ENCODE measurements at places on chromosomes 7 and 10.

GRCh38 chr7:95470452-95470851, 15.3 kb upstream of the ASB4 start:
- no peaks in the 10 kb centered on the region for H3K36me3 ChIP-seq
- H3K27ac ChIP-seq: no peak overlapping the region
- DNase-seq: no peak

- no peak overlapping the region for H3K4me3 ChIP-seq
- H3K4me1 ChIP-seq: peaks cover 3% of the 10 kb centered on the region
- H3K27me3 ChIP-seq: peaks cover 84% of the 10 kb centered on the region
- no peak for DNase-seq
Observed at GRCh38 chr10:117534321-117535297, 7.9 kb upstream of the EMX2 start.

- peaks cover 8% of the 10 kb centered on the region for H3K27me3 ChIP-seq
- DNase-seq: no peak
- peaks cover 6% of the 10 kb centered on the region for H3K4me1 ChIP-seq
- H3K27ac ChIP-seq: no peak overlapping the region
Observed at GRCh38 chr7:156001496-156002260, 189.4 kb upstream of the SHH start.

- no peak overlapping the region for H3K27ac ChIP-seq
- no peak overlapping the region for H3K4me3 ChIP-seq
- H3K4me1 ChIP-seq: no peaks in the 10 kb centered on the region
Observed at GRCh38 chr7:150879345-150879744, 27.0 kb downstream of the AOC1 start.

DNA sequence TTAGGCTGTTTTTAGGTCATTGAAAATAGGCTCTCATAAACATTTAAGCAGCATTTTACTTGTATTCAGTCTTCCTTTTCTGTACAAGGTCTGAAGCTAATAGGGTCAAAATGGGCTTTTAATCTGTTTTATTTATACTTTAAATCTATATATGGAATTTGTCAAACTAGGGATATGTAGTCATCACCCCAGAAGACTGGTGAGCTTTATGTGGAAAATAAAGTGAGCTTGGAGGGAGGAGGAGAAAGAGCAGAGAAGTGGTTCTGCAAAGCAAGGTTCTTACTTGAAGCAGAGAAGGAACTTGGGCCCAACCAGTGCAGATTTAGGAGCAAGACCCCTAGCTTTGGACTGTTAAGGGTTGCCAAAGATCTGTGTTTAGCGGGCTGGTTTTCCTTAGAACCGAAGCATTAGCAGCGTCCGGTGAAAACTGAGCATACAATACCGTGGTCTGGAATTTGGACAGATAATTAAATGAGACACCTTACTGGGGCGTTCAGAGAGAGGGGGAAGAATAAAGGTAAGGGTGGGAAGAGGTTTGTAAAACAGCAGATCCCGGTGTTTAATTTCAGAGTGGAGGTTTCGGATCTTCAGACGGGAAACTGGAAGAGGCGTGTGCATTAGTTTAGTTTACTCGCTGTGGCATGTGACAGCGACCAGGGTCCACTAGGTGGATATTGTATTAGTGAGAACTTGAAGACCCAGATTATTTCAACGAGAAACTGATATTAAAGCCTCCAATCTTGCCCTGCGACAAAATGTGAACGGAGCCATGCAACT, 2.4 kb downstream of the BAMBI start:
- H3K27me3 ChIP-seq: peaks cover 52% of the 10 kb centered on the region
- peaks cover 14% of the 10 kb centered on the region for H3K4me1 ChIP-seq
- DNase-seq: no peak

- H3K27me3 ChIP-seq: no peaks in the 10 kb centered on the region
- no peak overlapping the region for H3K4me3 ChIP-seq
- H3K36me3 ChIP-seq: no peaks in the 10 kb centered on the region
- DNase-seq: no peak
- no peak overlapping the region for H3K27ac ChIP-seq
- H3K4me1 ChIP-seq: no peaks in the 10 kb centered on the region
Observed at GRCh38 chr7:31407178-31407676, 66.7 kb upstream of the NEUROD6 start.

- no peak overlapping the region for H3K4me3 ChIP-seq
- no peaks in the 10 kb centered on the region for H3K36me3 ChIP-seq
- H3K4me1 ChIP-seq: no peaks in the 10 kb centered on the region
- H3K27ac ChIP-seq: no peak overlapping the region
- H3K27me3 ChIP-seq: no peaks in the 10 kb centered on the region
Observed at GRCh38 chr10:60711496-60711895, 66.8 kb upstream of the CDK1 start.

- no peak overlapping the region for H3K27ac ChIP-seq
- no peaks in the 10 kb centered on the region for H3K4me1 ChIP-seq
- no peaks in the 10 kb centered on the region for H3K27me3 ChIP-seq
- no peaks in the 10 kb centered on the region for H3K36me3 ChIP-seq
- no peak for DNase-seq
Observed at GRCh38 chr10:70976063-70976695, 87.8 kb upstream of the PCBD1 start.

GRCh38 chr10:112348759-112349158, 25.2 kb upstream of the ACSL5 start:
- no peaks in the 10 kb centered on the region for H3K4me1 ChIP-seq
- H3K4me3 ChIP-seq: no peak overlapping the region
- DNase-seq: no peak

GRCh38 chr7:159137906-159138305, 6.8 kb downstream of the VIPR2 start:
- H3K27ac ChIP-seq: no peak overlapping the region
- H3K36me3 ChIP-seq: peaks cover 45% of the 10 kb centered on the region
- no peak overlapping the region for H3K4me3 ChIP-seq
- H3K4me1 ChIP-seq: no peaks in the 10 kb centered on the region
- H3K27me3 ChIP-seq: peaks cover 14% of the 10 kb centered on the region

DNA sequence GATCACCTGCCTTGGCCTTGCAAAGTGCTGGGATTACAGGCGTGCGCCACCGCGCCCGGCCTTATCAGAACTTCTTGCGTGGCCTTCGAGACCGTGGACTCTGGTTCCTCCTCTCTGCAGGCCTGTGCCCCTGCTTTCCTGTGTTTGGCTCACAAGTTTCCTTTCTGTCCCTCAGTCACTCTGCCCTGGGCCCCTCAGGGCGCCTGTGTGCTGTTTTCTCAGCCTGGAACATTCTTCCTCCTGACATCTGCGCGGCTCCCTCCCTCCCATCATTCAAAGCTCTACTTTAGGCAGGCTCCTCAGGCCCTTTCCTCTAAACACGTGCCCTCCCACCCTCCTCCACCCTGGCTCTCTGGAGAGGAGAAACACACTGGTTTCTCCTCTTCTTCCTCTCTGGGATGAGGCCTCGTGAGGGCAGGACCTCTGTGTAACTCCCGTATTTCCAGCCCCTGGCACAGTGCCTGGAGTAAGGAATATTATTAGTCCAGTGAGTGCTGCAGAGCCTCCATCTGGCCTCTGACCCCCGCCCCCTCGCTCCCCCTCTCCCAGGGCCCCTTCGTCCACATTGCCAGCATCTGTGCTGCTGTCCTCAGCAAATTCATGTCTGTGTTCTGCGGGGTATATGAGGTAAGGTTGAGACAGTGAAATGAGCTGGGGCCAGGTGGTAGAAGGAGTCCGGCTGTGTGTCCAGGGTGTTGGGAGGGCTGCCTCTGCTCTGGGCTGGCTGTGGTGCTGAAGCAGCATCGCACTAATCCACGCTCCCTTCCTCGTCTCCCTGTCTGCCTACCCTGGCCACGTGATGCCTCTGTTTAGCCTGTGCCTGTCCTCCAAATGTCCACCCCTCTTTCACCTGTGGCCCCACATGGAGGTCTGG, 7.1 kb downstream of the CLCN1 start:
- no peak overlapping the region for H3K4me3 ChIP-seq
- no peaks in the 10 kb centered on the region for H3K36me3 ChIP-seq
- H3K27ac ChIP-seq: no peak overlapping the region
- H3K27me3 ChIP-seq: no peaks in the 10 kb centered on the region
- no peak for DNase-seq

GRCh38 chr10:60086862-60087261, 180.5 kb upstream of the CCDC6 start:
- H3K27ac ChIP-seq: no peak overlapping the region
- H3K4me3 ChIP-seq: no peak overlapping the region
- no peaks in the 10 kb centered on the region for H3K36me3 ChIP-seq
- DNase-seq: no peak
- no peaks in the 10 kb centered on the region for H3K4me1 ChIP-seq

- no peaks in the 10 kb centered on the region for H3K4me1 ChIP-seq
Observed at GRCh38 chr7:129786825-129787563, 165.8 kb downstream of the UBE2H start.

DNA sequence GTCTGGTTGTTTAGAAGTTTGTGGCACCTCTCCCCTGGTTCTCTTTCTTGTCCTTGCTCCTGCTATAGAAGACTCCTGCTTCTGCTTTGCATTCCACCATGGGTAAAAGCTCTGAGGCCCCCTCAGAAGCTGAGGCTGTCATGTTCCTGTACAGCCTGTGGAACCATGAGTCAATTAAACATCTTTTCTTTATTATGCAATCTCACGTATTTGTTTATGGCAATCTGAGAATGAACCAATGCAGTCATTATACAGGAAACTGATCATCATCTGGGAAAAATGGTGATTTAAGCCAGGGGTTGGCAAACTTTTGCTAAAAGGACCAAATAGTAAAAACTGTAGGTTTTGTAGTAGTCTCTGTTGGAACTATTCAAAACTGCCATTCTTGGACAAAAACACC, 175.4 kb downstream of the CSTF2T start:
- H3K36me3 ChIP-seq: no peaks in the 10 kb centered on the region
- no peak overlapping the region for H3K27ac ChIP-seq
- no peaks in the 10 kb centered on the region for H3K27me3 ChIP-seq
- no peak overlapping the region for H3K4me3 ChIP-seq
- no peaks in the 10 kb centered on the region for H3K4me1 ChIP-seq
- DNase-seq: no peak

DNA sequence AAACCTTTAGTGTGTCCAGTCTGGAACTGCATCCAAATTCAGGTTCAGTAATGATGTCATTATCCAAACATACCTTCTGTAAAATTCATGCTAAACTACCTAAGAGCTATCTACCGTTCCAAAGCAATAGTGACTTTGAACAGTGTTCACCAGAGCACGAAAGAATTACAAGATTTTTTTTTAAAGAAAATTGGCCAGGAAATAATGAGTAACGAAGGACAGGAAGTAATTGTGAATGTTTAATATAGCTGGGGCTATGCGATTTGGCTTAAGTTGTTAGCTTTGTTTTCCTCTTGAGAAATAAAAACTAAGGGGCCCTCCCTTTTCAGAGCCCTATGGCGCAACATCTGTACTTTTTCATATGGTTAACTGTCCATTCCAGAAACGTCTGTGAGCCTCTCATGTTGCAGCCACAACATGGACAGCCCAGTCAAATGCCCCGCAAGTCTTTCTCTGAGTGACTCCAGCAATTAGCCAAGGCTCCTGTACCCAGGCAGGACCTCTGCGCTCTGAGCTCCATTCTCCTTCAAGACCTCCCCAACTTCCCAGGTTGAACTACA, 694 bp upstream of the FAS start:
- peaks cover 4% of the 10 kb centered on the region for H3K4me1 ChIP-seq
- no peak for DNase-seq
- peaks cover 8% of the 10 kb centered on the region for H3K27me3 ChIP-seq
- no peaks in the 10 kb centered on the region for H3K36me3 ChIP-seq
- H3K4me3 ChIP-seq: peak overlapping the region; percentile 83

DNA sequence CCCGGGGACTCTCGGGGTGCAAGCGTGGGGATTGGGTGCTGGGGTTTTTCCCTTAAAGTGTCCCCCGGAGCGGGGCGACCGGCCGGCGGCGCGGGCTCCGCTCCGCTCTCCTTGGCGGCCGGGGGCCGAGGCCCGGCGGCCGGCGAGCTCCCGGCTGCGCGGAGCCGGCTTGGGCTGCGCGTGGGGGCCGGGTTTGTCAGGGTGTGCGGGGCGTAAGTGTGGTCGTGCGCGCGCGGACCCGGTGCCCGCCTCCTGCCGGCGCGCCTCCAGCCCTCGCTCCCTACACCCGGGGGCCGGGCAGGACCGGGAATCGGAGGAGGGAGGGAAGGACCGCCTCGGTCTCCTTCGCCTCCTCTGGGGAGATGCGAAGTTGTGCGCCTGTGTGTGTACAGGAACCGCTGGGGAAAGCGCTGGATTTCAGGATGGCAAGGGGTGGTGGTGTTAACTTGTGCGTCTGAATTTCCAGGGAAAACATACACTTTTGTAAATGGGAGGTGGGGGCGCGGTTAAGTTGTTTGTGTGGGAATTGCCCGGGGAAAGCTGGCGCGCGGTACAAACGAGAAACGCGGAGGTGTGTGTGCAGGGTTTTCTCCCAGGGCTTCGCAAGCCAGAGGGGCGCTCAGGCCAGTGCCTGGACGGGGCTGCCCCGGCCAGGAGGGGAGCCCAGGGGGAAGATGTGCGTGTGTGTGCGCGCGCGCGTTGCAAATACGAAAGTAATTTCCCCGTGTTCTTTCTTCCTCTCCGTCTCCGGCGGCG, 737 bp downstream of the ZMIZ1 start:
- peak overlapping the region; percentile 76 for H3K27ac ChIP-seq
- H3K36me3 ChIP-seq: no peaks in the 10 kb centered on the region
- peak; percentile 68 for DNase-seq
- peaks cover 59% of the 10 kb centered on the region for H3K4me1 ChIP-seq
- H3K27me3 ChIP-seq: peaks cover 3% of the 10 kb centered on the region

- no peak overlapping the region for H3K27ac ChIP-seq
- DNase-seq: no peak
- H3K36me3 ChIP-seq: no peaks in the 10 kb centered on the region
- H3K4me1 ChIP-seq: no peaks in the 10 kb centered on the region
- no peak overlapping the region for H3K4me3 ChIP-seq
Observed at GRCh38 chr7:47322731-47323130, 259.2 kb downstream of the TNS3 start.

- H3K27ac ChIP-seq: no peak overlapping the region
- DNase-seq: no peak
- no peaks in the 10 kb centered on the region for H3K27me3 ChIP-seq
- H3K36me3 ChIP-seq: no peaks in the 10 kb centered on the region
- no peak overlapping the region for H3K4me3 ChIP-seq
Observed at GRCh38 chr7:99252166-99252895, 20.3 kb upstream of the MYH16 start.

DNA sequence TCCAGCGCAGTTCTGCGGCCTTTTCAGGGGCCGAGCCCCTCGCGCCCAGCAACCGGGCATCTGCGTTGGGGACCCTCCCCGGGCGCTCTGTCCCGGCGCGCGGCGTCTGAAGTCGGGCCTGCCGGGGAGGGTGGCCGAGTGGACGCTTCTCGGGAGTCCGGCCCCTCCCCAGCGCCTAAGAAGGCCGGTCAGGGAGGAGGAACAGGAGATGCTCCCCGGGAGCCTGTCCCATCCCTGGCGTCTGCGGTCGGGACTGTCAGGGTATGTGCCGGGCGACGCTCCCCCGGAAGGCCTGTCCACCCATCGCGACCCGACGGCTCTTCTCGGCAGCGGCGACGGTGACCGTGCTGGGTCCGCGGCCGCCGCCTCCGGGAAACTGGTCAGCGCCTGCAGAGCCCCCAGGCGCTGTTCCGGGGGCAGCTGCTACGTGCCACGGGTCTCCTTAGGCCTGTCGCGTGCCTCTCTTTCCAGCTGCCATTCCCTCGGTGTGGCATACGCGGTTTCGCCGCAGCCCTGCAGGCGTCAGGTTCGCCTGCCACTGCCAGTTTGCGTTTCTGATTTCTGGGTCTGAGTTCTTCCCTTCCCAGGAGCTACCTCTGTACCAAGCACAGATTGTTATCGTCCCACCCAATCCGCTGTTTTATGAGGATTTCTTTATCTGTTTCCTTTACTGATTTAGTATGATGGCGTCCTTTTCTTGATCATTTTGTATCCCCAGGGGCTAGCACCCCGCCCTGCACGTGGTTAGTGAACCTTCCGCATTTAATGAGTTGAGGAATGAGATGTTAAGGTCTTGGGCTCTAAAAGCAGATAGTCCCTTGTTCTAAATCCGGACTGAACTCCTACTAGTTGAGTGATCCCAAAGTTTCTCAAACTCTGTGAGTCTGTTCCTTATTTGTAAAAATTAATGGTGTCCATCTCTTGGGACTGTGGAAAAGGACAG, 782 bp downstream of the IFIT5 start:
- H3K36me3 ChIP-seq: peaks cover 12% of the 10 kb centered on the region
- no peaks in the 10 kb centered on the region for H3K27me3 ChIP-seq
- H3K4me1 ChIP-seq: peaks cover 8% of the 10 kb centered on the region
- DNase-seq: peak; percentile 60
- peak overlapping the region; percentile 62 for H3K4me3 ChIP-seq
